ENCODE measurements at places on chromosomes 2 and 18. TPM values are rescaled to one million over a fixed set of nuclear protein-coding genes. Genes with fewer than 3 reads are reported as not detected.

Gene CPO
- 0.47 TPM for total RNA-seq

Gene LAMA3
- 0.35 TPM for total RNA-seq

Gene CHST9
- total RNA-seq = 0.49 TPM

DNA sequence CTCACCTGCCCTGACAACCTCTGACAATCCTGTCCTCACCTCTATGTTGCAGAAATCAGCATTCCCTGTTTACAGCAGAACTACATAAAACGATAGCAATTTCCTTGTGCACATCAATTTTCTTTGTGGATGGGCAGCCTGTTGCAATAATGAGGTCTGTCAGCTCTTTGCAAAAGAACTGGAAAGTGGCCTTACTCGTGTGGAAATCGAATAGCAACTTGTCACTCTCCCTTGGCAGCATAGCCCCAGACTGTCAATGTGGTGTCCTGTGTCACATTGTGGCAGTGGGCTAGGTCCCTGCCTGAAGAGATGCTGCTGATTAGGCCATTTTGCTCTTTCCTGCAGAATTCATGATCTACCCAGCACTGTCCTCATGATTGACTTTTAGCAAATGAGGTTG, 531.9 kb downstream of the CCDC85A start:
- H3K4me3 ChIP-seq = no peak overlapping the region
- no peak overlapping the region for H3K27ac ChIP-seq
- no peaks in the 10 kb centered on the region for H3K4me1 ChIP-seq
- DNase-seq = no peak

Gene PSD4
- total RNA-seq = 2.4 TPM

Gene DSG2
- 18.4 TPM for total RNA-seq

DNA sequence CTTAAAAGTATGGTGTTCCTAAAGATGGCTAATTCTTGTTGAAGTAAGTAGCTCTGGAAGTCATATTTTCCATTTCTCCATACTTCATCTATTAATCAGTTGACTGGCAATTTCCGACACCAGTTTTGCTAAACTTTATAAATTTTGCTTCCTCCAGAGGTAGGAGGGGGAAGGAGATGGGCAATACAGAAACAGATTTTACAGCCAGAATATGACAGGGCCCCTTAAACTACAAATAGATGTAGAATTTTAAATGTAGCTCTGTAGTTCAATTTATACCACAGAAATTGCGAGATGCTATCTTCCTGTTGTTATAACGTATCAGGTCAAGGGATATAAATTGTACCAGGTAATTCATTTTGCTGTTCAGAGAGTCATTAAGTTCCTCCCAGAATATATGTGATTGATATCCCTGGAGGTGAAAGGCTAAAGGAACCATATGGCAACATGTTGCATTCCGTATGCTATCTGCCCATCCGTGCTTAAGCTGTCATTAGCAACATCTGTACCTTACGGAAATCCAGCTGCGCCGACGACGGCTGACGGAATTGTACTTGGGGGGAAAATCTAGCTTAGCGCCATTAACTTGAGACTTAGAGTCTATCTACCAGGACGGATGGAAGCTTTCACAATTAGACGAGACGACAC, 8.4 kb upstream of the NR4A2 start:
- peak overlapping the region; percentile 92 for H3K4me3 ChIP-seq
- H3K27ac ChIP-seq = peak overlapping the region; percentile 94
- peaks cover 55% of the 10 kb centered on the region for H3K4me1 ChIP-seq
- DNase-seq = peak; percentile 22

DNA sequence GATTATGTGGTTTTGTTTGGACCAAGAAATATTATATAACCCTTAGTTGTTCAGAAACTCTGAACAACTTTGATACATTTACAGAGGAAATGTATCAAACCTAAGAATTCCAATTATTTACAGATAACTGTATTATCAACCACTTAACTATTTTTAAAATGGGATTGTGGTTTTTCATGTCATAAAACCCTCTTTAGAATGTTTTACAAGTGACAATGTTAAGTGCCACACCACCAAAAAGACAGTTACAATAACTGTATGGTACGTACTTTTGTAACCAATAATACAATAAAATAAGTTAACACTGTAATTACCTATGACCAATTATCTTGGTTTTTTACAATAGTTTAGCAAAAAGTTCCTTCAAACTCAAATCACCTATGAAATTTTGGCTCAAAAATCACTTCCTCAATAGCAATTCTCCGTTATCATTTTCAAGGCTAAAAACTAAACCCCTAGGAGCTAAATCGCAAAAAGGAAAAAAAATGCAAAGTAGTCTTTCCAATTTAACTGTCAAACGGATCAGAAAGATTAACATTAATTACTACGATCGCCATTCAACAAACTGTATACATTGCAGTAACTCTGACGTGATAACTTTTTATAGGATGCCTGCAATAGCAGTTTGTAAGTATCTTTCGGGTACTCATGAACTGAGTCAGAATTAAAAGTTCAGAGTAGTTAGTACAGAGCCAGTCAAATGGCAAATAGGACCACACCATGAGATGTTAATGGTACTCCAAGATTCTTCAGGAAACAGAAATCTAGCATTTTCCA, 1.5 kb downstream of the ROCK1 start:
- H3K4me1 ChIP-seq = peaks cover 23% of the 10 kb centered on the region
- H3K36me3 ChIP-seq = peaks cover 4% of the 10 kb centered on the region

- H3K4me1 ChIP-seq = no peaks in the 10 kb centered on the region
- H3K4me3 ChIP-seq = no peak overlapping the region
- H3K27ac ChIP-seq = no peak overlapping the region
Measured at GRCh38 chr18:64100116-64100922, 48.6 kb downstream of the LINC00305 start.

DNA sequence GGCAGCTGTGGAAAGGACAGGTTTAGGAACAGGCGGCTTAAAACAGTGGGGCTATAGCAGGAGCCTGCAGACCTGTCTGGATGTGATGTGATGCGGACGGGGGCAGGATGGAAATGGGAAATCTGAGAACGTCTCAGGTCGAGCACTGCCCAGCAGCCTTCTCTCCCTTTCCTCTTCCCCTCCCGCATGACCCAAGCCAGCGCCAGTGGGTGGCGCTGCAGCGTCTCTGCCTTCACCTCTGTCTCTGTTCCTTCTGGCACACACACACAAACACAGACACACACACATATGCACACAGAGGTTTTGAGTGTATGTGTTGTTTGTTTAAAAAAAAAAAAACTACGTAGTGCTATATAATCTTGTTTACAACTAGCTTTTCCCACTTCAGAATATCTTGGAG, 82.0 kb upstream of the SLC66A3 start:
- peaks cover 26% of the 10 kb centered on the region for H3K4me1 ChIP-seq
- peak; percentile 63 for DNase-seq
- no peaks in the 10 kb centered on the region for H3K36me3 ChIP-seq

Gene ACTG2
- total RNA-seq = not detected

GRCh38 chr18:61893309-61893970, 633 bp upstream of the RNF152 start:
- H3K4me3 ChIP-seq = peak overlapping the region; percentile 97
- DNase-seq = peak; percentile 55
- peaks cover 21% of the 10 kb centered on the region for H3K4me1 ChIP-seq
- peaks cover 23% of the 10 kb centered on the region for H3K27me3 ChIP-seq
- peaks cover 2% of the 10 kb centered on the region for H3K36me3 ChIP-seq

Gene IRS1
- 15.1 TPM for total RNA-seq

GRCh38 chr18:79922971-79923411, 28.5 kb downstream of the SLC66A2 start:
- no peaks in the 10 kb centered on the region for H3K4me1 ChIP-seq
- no peak overlapping the region for H3K4me3 ChIP-seq
- no peak for DNase-seq
- no peaks in the 10 kb centered on the region for H3K27me3 ChIP-seq
- no peak overlapping the region for H3K27ac ChIP-seq

GRCh38 chr2:96914332-96914731, 44.5 kb upstream of the SEMA4C start:
- no peak for DNase-seq
- H3K27me3 ChIP-seq = no peaks in the 10 kb centered on the region
- no peaks in the 10 kb centered on the region for H3K36me3 ChIP-seq
- H3K4me3 ChIP-seq = no peak overlapping the region
- no peak overlapping the region for H3K27ac ChIP-seq

DNA sequence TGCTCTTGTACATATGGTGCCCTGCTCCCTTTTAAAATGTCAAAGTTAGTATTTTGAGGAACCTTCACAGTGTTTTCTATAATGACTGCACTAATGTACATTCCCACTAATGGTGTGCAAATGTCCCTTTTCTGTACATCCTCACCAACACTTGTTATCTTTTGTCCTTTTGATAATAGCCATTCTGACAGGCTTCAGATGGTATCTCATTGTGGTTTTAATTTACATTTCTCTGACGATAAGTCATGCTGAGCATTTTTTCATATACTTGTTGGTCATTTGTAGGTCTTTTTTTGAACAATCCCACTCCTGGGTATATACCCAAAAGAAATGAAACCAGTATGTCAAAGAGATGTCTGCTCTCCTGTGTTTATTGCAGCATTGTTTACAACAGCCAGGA, 268.3 kb downstream of the FBXO15 start:
- H3K4me1 ChIP-seq = peaks cover 11% of the 10 kb centered on the region
- H3K36me3 ChIP-seq = no peaks in the 10 kb centered on the region
- H3K4me3 ChIP-seq = no peak overlapping the region
- DNase-seq = no peak

Data from neural crest cell (in vitro differentiated cells).